GM04503 (cell line): ENCODE measurements at places on chromosomes 11 and 22.

- DNase-seq = no peak
These were observed 87.4 kb downstream of the DEPDC5 start for GRCh38 chr22:31841078-31841827.

GRCh38 chr22:39415506-39415905 lies 15.9 kb downstream of the TAB1 start:
- DNase-seq = no peak

DNA sequence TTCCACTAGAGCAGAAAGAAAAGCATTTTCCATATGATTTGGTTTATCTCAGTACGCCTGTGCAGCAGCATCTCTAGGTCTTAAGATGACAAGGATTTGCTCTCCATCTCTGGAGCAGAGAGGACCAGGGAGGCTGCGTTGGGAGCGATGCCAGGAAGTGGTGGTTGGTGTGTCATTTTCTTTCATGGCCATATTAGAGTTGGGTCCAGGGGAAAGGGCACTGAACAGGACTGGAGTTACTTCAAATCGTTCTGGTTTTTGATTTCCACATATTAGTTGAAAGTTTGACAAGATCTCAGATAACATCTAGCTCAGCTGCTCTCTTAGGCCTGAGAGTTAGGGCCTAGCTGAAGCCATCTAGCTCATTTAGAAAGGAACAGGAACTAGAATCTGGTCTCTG lies 157.7 kb downstream of the ADAMTS15 start:
- DNase-seq = no peak

DNA sequence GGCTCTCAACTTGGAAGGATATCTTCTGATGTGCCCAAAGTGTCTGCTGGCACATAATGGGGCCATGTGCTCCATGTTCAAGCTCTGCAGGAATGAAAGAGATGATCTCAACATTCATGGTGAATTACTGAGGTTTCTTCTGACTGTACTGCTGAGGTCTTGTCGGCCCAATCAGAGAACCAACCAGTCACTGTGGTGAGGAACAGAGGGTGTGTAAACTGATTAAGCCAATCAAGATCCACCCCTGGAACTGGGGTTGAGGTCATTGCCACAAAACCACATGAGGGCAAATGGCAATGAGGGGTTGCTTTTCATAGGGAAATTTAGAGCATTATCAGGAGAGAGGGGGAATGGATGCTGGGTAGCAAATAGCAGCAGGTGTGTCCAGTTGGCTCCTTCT lies 152.3 kb upstream of the RAG2 start:
- DNase-seq = no peak

GRCh38 chr11:12111549-12112520 lies 1.4 kb downstream of the MICAL2 start:
- no peak for DNase-seq

DNA sequence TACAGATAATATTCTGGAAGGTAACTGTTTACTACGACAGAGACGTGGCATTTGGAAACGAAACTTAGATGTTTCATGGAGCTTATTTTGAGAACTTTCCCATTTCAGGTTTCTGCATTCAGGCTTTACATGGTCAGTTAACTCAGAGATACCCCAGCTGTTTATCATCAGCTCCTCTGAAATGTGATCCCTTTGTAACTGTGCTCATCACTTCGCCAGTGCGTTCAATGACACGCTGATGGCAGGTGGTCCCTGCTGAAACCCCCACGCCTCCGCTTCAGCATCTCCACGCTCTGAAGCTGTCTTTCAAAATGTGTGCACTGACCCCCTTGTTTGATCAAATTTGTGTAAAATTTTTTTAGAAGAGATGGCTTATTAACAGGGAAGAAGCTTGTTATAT lies 30.5 kb downstream of the ALG12 start:
- DNase-seq = no peak

GRCh38 chr22:37039466-37039865 lies 12.1 kb upstream of the KCTD17 start:
- no peak for DNase-seq

DNA sequence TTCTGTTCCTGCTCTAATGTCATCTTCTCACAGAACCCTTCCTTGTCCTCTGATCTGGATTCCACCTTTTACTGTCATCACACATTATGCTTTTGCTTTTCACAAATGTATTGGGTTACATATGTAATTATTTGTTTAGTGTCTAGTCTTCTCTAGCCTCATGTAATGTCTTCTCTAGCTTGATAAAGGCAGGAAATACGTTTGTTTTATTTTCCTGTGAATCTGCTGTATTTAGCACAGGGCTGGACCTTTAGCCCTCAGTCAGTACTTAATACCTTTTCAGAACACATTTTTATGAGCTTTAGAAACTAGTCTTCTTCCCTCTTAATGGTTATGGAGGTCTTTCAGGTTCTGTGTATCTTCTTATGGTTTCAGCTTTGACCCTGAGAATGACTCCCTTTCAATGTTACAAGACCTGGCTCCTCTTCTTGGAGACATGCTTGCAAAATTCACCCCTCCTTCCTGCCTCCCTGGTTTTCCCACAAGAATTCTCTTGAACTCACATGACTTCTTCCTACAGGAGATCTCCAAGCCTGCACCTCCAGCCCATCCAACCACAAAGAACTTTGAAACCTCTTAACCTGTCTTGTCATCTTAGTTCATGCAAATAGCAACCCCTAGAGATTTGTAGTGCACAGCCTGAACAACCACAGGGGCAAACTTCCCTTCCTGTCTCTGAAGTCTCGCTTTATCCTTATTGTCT lies 132.7 kb upstream of the DDI1 start:
- DNase-seq = no peak

DNA sequence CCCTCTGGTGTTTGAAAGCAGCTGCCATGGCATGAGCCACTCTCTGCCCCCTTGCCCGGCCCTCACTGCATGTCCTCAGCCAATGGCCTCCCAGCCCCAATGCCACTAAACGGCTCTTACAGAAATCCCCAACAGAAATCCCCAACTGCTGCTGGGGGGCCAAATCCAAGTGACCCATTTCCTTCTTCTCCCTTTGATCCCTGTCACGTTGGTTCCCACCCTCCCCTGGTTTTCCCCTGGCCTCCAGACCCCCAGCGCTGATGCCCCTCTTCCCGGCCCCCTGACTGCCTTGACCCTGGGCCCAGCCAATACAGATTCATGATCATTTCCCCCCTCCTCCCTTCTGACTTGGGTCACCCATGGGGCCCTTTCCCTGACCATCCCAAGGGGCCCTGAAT lies 30.9 kb downstream of the IGLL1 start:
- no peak for DNase-seq

- DNase-seq = peak; percentile 13
These were observed 154.1 kb downstream of the AASDHPPT start for GRCh38 chr11:106231591-106231990.

- DNase-seq = no peak
These were observed 34.4 kb upstream of the RASD2 start for GRCh38 chr22:35506259-35506570.

GRCh38 chr11:119445850-119446249 lies 22.9 kb upstream of the THY1 start:
- DNase-seq = no peak

- no peak for DNase-seq
These were observed 28.4 kb downstream of the C11orf91 start for GRCh38 chr11:33672273-33672672.

DNA sequence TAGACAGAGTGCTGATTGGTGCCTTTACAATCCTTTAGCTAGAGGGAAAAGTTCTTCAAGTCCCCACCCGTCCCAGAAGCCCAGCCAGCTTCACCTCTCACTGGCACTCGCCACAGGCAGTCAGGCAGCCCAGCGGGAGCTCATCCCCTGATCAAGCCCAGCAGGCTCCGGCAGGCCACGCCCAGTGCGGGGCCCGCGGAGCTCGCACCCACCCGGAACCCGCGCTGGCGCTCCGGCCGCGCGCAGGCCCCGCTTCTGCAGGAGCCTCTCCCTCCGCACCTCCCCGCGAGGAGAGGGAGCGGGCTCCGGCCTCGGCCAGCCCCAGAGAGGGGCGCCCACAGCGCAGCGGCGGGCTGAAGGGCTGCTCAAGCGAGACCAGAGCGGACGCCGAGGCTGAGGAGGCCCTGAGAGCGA lies 202.4 kb upstream of the PDGFD start:
- no peak for DNase-seq

DNA sequence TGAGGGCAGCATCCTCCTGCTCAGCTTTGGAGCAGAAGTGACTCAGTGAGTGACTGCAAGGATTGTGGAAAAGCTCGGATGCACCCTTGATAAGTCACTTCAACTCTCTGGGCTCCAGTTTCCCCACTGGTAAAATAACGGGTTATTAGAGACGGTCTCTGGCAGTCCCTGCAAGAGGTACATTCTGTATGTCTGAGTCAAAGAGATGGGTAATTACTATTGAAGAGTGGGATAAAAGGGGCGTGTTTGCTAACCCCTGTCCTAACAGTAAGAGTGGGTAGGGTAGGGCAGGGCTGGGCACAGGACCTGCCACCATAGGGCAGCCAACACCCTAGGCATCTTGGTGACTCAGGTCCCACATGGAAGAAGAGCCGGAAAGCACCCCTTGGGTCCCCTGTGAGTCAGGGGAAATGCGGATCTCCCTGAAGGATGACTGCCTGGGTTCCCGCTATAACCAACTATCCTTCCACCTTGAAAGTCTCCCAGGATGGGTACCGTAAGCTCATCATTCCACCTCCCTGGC lies 7.3 kb upstream of the AHNAK start:
- DNase-seq = peak; percentile 82

- DNase-seq = no peak
These were observed 132.0 kb downstream of the MRTFA start for GRCh38 chr22:40504285-40505249.

GRCh38 chr11:843086-843734 lies 558 bp downstream of the TSPAN4 start:
- DNase-seq = no peak

DNA sequence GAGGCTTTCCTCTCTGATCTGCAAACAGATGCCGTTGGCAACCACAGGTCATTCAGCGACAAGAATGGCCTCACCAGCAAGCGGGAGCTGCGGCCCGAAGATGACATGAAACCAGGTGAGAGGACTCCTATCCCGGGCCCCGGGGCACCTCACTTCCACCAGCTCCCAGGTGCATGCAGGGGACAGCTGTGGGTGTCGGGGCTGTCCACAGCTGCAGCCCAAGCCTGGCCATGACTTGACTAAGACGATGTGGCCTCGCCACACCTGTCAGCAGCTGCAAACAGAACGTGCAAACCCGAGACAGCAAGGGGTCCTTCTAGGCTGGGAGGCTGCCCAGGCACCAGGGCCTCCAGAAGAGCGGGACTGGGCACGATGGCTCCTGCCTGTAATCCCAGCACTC lies 3.6 kb downstream of the GAL start:
- DNase-seq = no peak

DNA sequence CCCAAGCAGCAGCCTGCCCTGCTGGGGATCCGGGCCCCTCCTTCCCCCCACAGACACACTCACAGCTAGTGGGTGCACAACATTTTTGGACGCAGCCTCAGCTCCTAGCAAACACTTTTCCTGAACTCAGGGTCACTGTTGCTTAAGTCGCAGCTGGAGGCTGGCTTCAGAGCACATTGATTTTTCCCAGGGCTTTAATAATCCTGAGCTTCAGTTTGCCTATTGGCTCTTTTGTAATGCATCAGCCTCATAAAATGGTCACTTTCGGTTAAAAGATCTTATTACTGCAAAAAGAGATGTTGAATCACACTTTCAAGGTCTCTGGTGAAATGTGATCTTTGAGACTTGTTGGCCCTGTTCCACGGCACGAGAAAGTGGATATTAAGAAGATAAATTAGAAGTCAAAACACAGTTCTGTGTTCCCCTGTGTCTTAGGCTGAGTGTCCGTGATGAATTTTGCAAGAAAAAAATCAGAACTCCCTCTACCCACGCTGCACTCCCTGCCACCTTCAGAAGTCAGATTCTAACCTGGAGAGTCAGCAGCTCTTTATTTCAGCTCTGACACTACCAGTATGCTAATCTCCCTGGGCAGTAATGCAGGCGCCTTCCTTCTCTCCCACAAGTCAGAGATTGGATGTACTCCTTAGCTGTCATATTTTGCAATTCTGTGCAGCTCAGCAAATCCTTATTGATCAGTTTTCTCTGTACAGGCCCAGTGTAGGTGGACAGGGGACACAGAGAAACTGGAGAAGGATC lies 158.2 kb upstream of the E2F8 start:
- DNase-seq = peak; percentile 82

DNA sequence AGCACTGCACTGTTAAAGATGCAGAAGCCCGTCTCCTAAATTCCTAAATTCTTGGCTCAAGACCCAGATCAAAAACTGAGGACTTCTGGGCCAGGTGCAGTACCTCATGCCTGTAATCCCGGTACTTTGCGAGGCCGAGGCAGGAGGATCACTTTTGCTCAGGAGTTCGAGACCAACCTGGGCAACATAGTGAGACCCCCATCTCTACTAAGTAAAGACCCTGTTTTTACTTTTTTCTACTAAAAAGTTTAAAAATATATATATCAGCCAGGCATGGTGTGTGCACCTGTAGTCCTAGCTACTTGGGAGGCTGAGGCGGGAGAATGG lies 29.7 kb downstream of the PDGFB start:
- no peak for DNase-seq

DNA sequence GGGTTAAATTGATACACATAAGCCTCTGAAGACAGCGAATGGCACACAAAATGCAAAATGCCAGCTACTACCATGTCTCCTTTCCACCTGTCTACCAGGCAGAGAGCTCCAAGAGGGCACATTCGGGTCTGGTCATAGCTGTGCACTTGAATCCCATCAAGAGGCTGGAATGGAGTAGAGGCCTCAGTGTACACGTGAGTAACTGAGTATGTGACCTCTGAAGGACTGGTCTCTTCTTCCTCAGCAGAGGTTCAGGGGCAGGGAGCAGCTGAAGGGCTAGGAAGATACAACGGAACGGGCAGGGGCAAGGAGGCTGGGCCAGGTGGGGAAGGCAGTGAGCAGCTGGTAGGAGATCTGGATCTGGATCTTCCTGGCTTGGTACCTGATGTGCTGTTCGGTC lies 56.3 kb upstream of the PHOX2A start:
- DNase-seq = no peak

- no peak for DNase-seq
These were observed 671.7 kb downstream of the BRD1 start for GRCh38 chr22:49155770-49156580.

DNA sequence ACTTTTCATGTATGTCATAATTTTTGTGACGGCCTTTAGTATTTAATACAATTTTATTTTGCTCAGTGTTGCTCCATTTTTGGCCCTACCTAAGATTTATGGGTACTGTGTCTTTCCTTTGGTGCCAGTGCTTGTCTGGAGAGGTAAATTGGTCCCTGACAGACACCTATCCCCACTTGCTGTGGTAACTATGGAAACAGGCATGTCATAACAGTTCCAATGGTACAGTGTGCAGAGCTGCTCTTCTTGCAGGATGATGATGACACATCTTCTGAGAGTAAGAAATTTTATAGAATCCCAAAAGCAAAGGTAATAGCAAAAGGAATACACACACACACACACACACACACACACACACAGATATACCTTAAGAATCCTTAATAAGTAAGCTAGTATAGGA lies 118.5 kb downstream of the ELP4 start:
- DNase-seq = no peak

- no peak for DNase-seq
These were observed 13.8 kb upstream of the CCDC81 start for GRCh38 chr11:86360775-86361395.
